ENCODE measurements at places on chromosomes 5 and 9.

- H3K27me3 ChIP-seq, result no peaks in the 10 kb centered on the region
- no peaks in the 10 kb centered on the region for H3K4me1 ChIP-seq
- no peak overlapping the region for H3K27ac ChIP-seq
- no peaks in the 10 kb centered on the region for H3K36me3 ChIP-seq
- DNase-seq, result no peak
Observed at GRCh38 chr9:16645970-16646369, 224.5 kb downstream of the BNC2 start.

DNA sequence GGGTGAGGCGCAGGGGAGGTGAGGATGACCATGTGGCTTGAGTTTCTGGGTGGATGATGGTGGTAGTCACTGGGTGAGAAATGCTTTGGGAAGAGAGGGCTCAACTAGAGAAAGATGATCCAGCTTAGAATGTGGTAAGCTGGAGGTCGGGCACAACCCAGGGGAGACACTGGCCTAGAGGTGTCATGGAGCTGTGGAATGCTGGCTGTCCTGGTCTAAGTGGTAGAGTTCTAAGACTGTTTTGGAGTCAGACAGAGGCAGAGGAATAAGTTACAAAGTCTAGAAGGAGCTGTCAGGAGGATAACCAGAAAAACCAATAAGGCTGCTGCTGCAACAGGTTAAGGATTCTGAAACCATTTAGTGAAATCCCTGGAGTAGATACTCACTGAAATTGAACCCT, 19.2 kb upstream of the ACSL6 start:
- peaks cover 5% of the 10 kb centered on the region for H3K36me3 ChIP-seq
- H3K27me3 ChIP-seq, result peaks cover 21% of the 10 kb centered on the region
- H3K4me3 ChIP-seq, result no peak overlapping the region
- peaks cover 12% of the 10 kb centered on the region for H3K4me1 ChIP-seq

- DNase-seq, result no peak
- H3K36me3 ChIP-seq, result no peaks in the 10 kb centered on the region
- H3K4me3 ChIP-seq, result no peak overlapping the region
Observed at GRCh38 chr9:79131824-79132377, 439.9 kb upstream of the TLE4 start.

DNA sequence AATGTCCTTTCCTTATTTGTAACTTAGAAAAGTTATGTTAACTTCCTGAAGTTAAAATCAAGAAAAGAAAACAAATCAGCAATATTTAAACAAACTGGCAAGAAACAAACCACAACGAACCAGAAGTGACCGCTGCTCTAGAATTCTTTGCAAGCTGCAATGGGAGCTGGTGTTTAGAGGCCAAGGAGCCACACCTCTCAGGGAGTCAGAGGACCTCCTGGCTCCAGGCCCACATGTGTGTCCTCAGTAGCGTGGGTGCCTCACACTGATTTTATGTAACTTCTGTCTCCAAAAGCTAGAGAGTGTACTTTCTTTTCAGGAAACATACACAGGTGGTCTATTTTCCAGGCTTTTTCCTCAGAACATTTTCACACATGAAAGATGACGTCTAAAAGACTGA, 100.4 kb downstream of the IRX2 start:
- no peaks in the 10 kb centered on the region for H3K4me1 ChIP-seq
- no peak overlapping the region for H3K27ac ChIP-seq
- no peak overlapping the region for H3K4me3 ChIP-seq
- no peak for DNase-seq

DNA sequence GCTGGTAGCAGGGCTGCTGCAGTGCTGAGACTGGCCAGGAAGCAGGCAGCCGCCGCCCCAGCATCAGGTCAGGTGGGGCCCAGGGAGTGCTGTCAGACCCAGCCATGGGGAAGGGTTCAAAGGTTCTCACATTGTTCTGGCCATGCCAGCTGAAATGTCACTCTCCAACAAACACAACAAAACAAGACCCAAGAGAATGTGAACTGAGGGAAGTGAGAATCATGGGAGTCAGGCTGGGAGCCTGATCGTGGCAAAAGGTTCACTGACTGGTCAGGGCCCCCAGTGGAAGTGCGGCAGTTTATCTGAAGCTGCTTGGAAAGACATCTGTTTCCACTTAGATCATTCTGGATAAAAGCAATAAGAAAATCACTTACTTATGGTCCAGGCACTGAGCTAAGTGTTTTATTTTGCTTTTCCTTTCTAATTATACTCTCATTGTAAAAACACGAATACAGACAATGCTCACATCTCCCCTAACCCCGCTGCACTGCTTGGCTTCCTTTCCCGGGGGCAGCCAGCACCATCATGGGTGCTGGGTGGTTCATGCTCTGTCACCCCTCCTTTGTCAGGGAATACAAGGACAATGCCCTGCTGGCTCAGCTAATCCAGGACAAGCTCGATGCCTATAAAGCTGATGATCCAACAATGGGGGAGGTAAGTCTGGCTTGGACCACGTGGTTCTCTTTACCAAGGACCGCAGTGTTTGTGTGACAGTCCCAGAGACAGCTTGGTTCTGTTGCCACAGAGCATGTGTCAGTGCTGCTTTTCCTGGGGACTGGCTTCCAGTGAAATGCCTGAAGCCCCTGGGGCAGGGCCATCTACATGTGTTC, 41.9 kb upstream of the CFAP157 start:
- no peak for DNase-seq
- no peaks in the 10 kb centered on the region for H3K4me1 ChIP-seq
- H3K36me3 ChIP-seq, result peaks cover 12% of the 10 kb centered on the region

Measured in activated T-helper 2 cell treated with anti-CD3 and anti-CD28 coated beads, Interferon-gamma antibody, Interleukin-2, Interleukin-4, amounts not matched to agents 10 μg/mL and 5 μg/mL and 100 μg/mL, durations not matched to agents 14 hours and 24 hours and 36 hours (primary cell).